ENCODE measurements at places on chromosomes 2 and 18.
A peak's percentile ranks its signal among the peaks of the same experiment; 100 is the strongest.

GRCh38 chr2:230925879-230926765, 1.1 kb upstream of the GPR55 start:
- peak; percentile 42 for DNase-seq

- no peak for DNase-seq
Observed at GRCh38 chr18:57466745-57467409, 31.7 kb downstream of the ONECUT2 start.

GRCh38 chr18:25350489-25351251, 1.3 kb downstream of the ZNF521 start:
- no peak for DNase-seq

DNA sequence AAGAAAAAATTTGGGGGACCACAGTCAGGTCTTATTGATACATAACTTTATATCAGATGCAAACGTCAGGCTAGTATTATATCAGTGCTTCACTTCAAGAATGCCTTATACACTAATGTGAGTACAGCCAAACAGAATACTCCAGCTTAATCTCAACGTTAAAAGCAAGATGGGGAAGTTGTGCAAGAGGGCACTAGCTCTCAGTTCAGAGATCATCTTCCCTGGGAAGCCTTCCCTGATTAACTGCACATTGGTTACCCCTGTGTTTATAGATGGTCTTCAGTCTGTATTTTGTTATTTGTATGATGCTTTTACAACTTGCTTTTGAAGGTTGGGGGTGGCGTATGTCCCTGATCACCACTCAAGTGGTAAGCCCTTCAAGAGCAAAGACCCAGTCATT, 11.4 kb downstream of the EPAS1 start:
- no peak for DNase-seq

- no peak for DNase-seq
Observed at GRCh38 chr2:64018701-64019082, 536 bp downstream of the VPS54 start.

DNA sequence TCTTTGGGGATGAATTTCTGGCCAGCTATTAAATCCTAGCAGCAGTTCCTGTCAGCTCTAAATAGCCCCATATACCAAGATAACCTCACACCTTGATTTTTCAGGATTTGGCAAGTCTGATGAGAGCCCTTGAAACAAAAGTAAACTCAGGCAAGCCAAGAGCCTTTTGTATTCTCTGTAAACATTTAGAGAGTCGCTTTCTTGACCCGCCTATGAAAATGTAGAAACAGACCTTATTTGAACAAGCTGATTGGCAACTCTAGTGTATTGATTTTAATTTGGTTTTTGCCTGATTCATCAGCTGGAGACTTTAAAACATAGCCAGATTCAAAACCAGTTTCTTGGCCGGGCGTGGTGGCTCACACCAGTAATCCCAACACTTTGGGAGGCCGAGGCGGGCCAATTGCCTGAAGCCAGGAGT, 43.4 kb downstream of the CABLES1 start:
- no peak for DNase-seq
